ENCODE measurements at places on chromosomes 3 and 15.
A peak's percentile ranks its signal among the peaks of the same experiment; 100 is the strongest.

- DNase-seq, result no peak
Measured at GRCh38 chr15:100252779-100253417, 88.9 kb downstream of the ADAMTS17 start.

DNA sequence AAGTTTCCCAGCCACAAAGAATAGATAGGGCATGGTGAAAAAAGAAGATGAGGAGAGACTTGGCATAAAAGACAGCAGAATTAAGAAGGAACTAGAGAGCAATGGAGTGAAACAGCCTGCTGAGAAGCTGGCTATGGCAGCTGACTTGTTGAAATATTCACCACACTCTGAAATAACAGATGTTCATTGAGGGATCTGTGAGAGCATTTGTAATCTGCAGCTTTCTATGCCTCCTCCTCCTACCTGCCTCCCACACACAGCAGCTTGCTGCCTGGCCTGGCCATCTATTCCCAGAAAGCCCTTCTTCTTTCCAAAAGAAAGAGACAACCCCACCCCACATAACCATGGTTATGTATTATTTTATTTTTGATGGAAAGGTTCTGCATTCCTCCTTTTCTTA lies 303.9 kb downstream of the GAP43 start:
- no peak for DNase-seq

DNA sequence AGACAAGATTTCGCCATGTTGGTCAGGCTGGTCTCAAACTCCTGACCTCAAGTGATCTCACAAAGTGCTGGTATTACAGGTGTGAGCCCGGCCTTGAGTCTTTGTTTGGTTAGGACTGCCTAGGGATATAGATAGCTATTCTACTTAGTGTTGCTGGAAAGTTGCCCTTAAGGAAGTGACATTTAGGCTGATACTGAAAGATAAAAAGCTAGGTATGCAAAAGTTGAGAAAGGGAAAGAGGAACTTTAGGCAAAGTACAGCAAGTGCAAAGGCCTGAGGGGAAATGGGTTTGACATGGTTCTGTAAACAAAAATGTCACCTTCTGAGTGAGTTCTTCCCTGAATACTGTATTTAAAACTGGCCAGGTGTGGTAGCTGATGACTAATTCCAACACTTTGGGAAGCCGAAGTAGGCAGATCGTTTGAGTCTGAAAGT lies 111.5 kb downstream of the ZNF609 start:
- no peak for DNase-seq

GRCh38 chr3:158700559-158700958 lies 28.1 kb upstream of the LXN start:
- DNase-seq, result no peak

GRCh38 chr3:71468311-71469137 lies 115.0 kb downstream of the FOXP1 start:
- DNase-seq, result no peak

GRCh38 chr15:38389924-38390542 lies 63.9 kb upstream of the FAM98B start:
- no peak for DNase-seq

GRCh38 chr3:35417080-35417479 lies 222.2 kb upstream of the ARPP21 start:
- no peak for DNase-seq

GRCh38 chr3:193314161-193314560 lies 64.4 kb downstream of the ATP13A5 start:
- DNase-seq, result no peak

DNA sequence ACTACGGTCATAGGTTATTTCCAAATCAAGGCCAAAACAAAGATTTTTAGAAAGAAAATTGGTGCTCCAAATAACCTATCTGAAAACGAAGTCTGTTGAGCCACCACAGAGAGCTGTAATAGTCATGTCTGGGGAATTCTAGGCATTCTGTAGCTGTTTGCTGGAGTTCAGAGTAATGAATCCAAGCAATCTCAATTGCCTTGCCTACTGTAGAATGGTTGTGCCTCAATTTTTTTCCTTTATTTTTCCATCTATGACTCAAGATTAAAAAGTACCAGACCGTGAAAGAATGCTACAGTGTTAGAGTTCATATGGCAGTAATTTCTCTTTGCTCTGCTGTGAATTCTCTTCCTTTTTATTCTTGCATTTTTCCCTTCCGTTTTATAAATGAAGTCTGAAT lies 1007.2 kb upstream of the ALCAM start:
- DNase-seq, result no peak

- DNase-seq, result no peak
Measured at GRCh38 chr3:119716998-119717397, 14.2 kb downstream of the CFAP91 start.

DNA sequence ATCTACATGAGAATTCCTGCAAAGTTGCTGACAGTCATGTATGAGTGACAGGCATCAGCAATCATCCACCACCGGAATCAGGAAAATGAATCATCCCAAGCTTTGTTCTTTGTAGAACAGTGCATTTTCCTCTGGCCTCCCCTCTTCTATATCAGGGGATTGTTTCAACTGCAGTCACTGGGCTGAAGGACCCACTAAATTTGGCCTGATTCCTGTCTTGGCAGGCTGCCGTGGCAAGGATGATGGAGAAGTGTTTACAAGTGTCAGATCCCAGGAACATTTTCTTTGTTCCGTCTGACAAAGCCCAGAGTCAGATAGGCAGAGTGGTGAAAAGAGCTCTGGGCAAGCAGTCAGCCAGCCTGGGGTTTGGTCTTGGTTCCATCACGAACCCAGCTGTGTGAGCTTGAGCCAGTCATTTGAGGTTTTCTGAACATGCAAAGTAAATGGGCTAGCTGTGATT lies 175.1 kb upstream of the TSC22D2 start:
- peak; percentile 88 for DNase-seq

- DNase-seq, result no peak
Measured at GRCh38 chr15:61227950-61228936, 859 bp downstream of the RORA start.

GRCh38 chr3:13353936-13354542 lies 66.1 kb downstream of the NUP210 start:
- no peak for DNase-seq

GRCh38 chr15:41661518-41662225 lies 1.5 kb downstream of the MGA start:
- DNase-seq, result peak; percentile 21

DNA sequence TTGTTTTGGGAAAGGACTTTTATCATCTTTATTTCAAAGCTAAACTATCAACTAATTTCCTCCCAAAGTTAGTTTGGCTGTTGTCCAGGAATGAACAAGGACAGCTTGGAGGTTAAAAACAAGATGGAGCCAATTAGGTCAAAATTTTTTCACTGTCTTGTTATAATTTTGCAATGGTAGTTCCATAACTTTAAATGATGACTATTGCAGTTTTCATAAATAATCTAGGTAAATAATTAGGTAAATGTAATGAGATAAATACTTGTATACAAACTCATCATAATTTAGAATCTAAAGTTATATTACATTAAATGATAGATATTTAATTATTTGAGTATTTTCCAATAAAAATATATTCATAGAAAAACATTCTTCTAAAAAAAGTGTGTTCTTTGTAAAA lies 68.3 kb upstream of the DAZL start:
- DNase-seq, result no peak

GRCh38 chr3:24387000-24387399 lies 107.7 kb downstream of the THRB start:
- no peak for DNase-seq

- no peak for DNase-seq
Measured at GRCh38 chr15:65963358-65963757, 94.1 kb downstream of the RAB11A start.

GRCh38 chr3:46168583-46169345 lies 39.3 kb downstream of the CCR1 start:
- no peak for DNase-seq

DNA sequence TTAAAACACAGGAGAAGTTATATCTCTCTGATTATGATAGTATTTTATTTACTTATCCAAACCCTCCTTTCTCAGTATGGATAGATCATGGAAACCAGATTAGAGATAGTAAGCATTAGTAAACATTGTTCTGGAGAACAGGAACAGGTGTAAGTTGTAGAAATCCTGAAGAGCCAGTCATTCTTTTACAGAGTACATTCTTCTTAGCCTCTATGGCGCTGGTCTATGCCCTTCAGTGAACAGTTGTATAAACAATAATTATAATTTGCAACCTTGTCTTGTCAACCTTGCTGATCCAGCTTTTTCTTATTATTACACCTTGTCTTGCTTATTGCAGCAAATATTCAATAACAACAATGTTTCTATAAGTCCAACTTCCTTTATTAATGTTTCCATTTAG lies 47.4 kb downstream of the SLC15A2 start:
- no peak for DNase-seq

DNA sequence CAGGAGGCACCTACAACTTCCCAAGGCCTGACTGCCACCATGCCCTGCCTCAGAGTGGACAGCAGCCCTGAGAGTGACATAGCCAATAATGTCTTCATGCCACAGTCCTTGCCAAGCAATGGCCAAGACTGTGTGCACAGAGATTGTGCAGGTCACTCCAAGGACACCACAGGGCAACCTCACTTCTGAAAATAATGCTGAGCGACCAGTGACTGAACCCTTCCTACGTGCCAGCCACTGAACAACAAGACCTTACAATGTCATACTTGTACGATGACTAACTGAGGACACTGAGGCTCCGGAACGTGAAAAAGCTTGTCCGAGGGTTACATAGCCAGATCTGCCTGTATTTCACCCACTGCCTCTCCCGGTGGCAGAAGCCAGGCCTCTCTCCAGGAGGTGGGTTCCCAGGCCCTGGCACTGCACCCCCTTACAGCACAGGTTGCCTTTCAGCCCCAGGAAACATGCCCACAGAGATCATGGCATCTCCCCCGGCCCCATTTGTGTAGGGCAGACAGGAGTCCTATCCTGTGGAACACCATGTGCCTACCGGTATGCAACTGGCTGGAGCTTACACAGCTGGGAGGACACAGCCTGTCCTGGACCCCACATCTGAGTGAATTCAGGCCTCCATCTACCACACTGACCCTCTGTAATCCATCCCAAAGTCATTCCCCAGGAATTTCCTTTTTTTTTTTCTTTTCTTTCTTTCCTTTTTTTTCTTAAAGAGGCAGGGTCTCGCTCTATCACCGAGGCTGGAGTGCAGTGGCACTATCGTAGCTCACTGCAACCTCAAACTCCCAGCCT lies 72.3 kb downstream of the SLC12A8 start:
- DNase-seq, result no peak

- DNase-seq, result no peak
Measured at GRCh38 chr3:140251678-140252077, 316.7 kb downstream of the CLSTN2 start.

DNA sequence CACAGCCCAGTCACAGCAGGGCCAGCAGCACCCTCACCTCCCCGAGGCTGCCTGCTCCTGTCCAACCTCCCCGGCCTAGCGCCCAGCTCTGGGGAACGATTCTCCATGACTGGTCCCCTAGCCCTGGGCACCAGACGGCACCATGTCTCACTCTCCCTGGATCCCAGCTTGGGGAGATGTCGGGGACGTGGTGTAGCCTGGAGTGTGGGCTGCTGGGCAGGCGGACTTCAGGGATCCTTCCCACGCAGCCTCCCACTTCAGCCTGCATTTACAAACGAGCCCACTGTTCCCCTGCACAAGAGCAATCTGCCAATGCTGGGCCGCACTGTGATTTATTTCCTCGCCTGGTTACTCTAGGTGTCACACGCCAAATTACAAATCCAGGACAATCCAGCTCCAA lies 31.3 kb downstream of the NUP210 start:
- no peak for DNase-seq

DNA sequence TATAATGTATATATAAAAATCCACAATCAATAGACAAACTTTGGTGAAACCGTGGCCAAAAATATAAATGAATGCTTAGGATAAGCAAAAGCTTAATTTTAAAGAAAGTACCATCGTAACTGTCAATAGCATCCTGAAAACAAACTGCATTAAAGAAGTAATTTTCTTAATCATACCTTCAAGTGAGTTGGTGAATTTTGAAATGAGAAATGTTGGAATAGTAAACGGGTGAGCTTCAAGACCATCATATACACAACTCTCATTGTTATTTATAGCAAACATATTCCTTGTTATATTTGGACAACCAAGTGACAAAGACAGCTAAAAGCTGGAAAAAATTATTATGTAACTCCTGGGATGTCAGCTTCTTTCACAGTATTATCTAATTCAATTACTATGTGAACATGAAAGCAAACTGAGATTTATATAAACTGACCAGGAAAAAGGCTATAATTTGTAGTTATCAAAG lies 3.7 kb downstream of the DAZL start:
- DNase-seq, result no peak

DNA sequence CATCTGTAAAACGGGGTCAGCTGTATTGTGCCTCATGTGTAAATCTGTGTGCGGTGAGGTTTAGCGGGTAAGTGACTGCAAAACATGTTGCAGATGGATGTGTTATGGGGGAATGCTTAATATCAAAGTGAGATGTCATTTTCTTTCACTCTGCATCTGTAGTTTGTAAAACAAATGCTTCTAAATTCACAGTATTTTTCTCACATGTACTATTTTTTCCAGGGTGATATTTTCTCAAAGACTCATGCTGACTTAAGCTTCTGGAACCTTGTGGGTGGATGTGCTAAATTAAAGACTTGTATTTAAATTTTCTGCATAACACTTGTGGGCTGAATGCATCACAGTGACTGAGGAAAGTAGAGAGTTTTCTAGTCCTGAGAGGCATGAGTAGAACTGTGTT lies 115.2 kb upstream of the TP63 start:
- no peak for DNase-seq

GRCh38 chr3:11172096-11172690 lies 17.9 kb downstream of the HRH1 start:
- DNase-seq, result no peak

- no peak for DNase-seq
Measured at GRCh38 chr3:128214056-128214455, 60.8 kb downstream of the EEFSEC start.

GRCh38 chr3:156606729-156607128 lies 51.8 kb upstream of the SSR3 start:
- no peak for DNase-seq

DNA sequence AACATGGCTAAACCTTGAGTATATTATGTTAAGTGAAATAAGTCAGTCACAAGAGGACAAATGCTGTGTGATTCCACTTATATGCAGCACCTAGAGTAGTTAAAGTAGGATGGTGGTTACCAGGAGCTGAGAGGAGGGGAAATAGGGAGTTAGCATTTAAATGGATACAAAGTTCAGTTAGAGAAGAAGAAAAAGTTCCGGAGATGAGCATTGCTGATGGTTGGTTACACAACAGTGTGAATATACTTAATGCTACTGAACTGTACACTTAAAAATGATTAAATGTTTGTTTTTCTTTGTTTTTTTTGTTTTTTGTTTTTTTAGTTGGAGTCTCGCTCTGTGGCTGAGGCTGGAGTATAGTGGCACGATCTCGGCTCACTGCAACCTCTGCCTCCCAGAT lies 67.7 kb upstream of the OSTN start:
- DNase-seq, result no peak

Data from NCI-H2029 treated with DMSO at 0.1 percent for 48 hours (cell line).